ENCODE measurements at places on chromosomes 2 and 18.
A peak's percentile ranks its signal among the peaks of the same experiment; 100 is the strongest.

- peak; percentile 51 for DNase-seq
These were observed 38.3 kb upstream of the RMDN2 start for GRCh38 chr2:37886745-37887144.

GRCh38 chr2:194291104-194291503, 1365.9 kb upstream of the SLC39A10 start:
- no peak for DNase-seq

- DNase-seq: peak; percentile 60
These were observed 625 bp downstream of the ARPC2 start for GRCh38 chr2:218217360-218218267.

GRCh38 chr2:240588669-240589068, 2.1 kb downstream of the CAPN10 start:
- DNase-seq: no peak

DNA sequence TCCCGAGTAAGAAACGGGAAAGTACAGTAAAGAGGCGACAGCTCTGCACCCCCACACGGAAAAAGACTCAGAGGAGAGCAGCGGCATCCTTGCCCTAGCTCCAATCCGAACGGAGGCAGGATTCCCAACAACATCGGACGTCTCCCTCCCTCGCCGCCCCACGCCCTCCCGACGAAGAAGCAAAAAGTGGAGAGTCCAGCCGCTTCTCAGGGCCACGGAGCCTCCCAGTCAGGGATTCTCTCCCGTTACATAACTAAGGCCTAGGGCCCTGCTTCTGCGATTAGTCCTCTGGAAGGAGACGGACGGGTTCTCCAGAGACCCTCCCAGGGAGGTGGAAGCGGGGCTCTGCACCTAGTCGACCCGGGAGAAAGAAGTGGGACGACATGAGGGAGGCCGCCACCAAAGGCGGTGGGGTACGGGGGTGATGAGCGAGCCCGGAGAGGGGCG, 587 bp downstream of the SUMO1 start:
- peak; percentile 61 for DNase-seq

DNA sequence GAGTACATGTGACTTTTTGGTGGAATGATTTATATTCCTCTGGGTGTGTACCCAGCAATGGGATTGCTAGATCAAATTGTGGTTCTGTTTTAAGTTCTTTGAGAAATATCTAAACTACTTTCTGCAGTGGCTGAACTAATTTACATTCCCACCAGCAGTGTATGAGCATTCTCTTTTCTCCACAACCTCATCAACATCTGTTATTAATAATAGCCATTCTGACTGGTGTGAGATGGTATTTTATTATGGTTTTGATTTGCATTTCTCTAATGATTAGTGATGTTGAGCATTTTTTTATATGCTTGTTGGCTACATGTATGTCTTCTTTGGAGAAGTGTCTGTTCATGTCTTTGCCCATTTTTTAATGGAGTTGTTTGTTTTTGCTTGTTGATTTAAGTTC, 267.4 kb upstream of the NT5C1B start:
- DNase-seq: peak; percentile 10

DNA sequence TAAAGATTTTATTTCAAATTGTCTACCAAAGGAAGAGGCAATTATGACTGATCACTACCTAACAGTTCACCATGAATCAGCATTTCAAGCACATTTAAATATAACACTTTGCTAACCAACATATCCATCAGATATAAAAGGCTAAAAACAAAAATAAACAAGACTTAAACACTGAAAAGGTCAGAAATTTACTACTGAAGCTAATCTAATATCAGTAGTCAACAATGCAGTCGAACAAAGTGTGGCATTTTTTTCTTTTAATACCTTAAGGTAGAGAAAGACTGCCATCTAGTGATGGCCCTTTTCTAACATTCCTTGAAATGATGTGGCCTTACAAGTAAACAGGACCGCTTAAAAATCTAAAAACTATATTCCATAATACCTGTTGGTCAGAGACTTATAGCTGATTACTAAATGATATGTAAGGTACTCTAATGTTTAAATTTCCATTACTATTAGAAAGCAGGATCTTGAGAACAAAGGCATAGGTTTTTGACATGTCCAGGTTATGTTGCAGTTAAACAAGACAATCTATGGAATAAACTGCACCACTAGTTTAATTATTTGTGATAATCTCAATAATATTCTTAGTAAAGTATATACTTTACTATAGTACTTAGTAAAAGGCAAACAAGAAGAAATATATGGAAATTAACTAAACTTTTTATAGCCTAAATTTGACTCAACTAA, 80.0 kb downstream of the EXOC6B start:
- peak; percentile 59 for DNase-seq

- no peak for DNase-seq
These were observed 1.5 kb downstream of the APCDD1 start for GRCh38 chr18:10455726-10456453.

- no peak for DNase-seq
These were observed 22.0 kb downstream of the NPPC start for GRCh38 chr2:231904161-231904611.

DNA sequence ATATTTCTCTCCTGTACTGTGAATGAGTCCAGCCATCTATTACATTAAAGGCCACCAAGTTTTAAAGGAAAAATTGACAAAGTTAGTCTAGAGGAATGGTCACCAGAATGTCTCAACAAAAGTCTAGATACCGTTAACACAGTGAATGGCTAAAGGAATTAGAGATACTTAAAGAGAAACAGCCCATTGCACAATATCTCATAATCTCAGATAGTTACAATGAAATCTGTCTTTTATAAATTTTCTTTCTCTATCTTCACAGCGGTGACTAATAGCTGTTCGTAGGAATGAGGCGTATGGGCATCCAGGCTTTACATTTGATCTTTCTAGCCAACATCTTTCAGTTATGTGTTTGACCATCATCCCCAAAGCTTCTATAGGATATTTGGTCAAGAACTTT, 30.6 kb downstream of the R3HDM1 start:
- DNase-seq: no peak

GRCh38 chr18:45760462-45761036, 36.6 kb downstream of the SLC14A1 start:
- DNase-seq: no peak

DNA sequence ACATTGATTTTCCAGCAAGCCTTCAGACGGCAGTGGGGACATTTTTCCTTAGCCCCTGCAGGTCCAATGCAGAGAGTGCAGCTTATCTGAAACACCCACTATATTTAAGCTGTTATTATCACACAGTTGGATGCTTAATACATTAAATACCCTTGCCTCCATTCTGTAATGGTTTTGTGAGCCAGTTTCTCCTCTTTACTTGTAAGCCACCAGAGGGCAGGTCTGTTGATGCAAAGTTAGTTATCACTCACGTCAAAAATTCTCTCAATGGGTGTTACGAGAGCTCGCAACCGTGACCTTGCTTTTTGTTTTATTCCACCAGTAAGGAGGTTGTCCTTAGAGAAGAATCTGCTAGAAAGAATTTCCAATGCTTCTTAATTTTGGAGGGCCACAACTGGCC, 189.8 kb downstream of the INSIG2 start:
- DNase-seq: no peak

- no peak for DNase-seq
These were observed 46.6 kb downstream of the HDAC4 start for GRCh38 chr2:239354132-239354790.

DNA sequence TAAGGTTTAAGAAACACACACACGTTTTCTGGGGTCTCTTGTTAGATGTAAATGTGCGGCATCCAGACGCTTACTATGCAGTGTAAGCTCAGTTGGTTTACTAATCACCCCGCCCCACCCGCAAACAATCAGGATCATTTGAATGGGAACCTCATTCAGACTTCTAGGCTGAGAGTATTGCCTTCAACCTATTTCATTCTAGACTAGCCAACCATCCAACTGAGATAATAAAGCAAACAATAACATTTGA, 1.3 kb upstream of the FIGN start:
- DNase-seq: no peak

GRCh38 chr2:15599994-15600393, 8.3 kb downstream of the DDX1 start:
- DNase-seq: no peak

DNA sequence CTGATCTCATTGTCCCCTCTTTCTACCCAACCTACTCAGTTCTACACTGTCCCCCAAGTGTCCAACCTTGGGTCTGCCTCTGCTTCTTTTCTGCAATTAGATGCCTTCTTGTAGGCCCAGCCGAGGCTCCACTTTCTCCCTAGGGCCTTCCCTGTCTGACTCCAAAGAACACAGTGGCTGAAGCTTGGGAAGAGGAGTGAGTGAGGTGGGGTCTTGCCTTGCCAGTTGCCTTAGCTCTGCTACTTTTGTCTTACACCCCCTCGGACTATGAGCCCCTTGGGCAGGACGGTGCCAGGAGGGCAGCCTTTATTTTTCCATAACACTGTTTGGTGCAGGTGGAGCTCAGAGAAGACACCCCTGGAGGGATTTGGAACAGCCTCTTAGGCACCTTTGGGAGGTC, 345.1 kb downstream of the CYP26B1 start:
- no peak for DNase-seq

DNA sequence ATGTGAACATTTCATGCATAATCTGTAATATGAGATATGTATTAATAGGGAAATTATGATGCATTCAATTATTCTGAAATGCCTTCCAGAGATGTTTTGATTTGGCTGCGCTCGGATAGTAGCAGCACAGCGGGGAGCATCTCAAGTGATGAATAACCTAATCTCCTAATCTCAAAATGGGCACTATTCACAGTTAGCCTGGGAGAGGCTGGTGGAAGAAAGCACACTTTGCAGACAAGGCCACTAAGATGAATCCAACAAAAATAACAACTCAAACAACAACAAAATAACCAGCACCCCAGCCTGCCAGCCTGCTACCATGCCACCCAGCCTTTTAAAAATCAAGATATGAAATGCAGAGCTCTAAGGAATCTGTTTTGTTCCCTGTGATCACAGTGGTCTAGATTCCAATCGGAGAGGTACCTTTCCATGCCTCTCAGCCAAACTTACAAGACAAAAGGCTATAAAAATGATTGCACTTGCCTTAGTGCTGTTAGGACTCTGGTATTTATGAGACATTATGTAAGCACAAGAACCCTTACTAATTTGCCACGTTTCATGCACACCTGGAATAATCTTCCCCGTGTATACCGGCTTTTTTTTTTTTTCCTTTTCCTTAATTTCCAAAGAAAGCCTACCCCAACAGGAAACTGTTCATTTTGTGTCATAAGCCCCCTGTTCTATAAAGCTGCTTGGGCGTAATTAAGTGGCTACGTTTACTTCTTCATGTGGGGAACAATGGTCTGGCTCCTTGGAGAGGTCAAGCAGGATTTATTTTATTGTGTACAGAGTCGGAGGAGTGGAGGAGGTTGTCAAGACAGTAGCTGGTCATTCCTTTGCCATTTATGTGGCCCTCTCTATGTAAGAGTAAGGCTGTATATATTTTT, 526.9 kb upstream of the FANCL start:
- DNase-seq: no peak

DNA sequence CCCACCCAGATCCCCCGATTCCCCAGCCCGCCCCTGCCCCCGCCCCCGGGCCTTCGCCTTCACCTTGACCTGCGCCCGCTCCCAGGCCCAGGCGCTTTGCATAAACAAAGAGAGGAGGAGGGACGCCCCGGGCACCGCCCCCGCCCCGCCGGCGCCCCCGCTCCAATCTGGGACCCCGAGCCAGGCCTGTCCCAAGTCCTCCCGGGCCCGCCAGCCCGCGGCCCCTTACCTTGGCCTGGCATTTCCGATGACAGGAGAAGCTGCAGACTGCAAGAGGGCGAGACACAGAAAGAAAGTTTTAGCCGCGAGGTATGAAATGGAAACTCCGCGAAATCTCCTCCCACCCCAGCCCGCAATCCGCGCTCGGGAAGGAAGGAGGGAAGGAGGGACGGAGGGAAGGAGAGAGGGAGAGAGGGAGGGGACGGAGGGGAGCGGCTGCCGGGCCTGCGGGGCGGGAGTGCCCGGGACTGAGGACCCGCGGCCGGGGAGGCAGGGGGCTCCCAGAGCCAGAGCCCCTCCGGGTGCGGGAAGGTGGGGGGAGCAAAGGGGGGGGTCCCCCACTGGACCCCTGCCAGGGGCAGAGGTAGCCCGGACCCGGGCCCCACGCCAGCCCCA, 24.2 kb downstream of the TNS1 start:
- DNase-seq: no peak

DNA sequence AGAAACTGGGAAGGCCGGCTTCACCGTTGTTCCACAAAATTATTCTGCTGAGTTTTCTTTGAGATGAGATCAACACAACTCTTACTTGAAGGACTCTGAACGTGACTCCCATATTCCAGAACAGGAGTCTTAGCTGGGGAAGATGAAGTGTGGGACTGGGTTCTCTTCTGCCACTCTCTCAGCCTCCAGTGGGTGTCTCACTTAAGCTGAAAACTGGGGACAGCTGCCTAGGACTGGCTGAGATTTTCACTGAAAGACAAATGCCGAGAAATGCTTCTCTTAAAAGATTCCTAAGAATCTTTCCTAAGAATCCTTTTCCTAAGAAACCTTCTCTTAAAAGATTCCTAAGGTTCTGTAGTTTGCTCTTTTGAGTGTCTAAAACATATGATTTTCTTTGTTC, 156.6 kb upstream of the LHCGR start:
- no peak for DNase-seq

DNA sequence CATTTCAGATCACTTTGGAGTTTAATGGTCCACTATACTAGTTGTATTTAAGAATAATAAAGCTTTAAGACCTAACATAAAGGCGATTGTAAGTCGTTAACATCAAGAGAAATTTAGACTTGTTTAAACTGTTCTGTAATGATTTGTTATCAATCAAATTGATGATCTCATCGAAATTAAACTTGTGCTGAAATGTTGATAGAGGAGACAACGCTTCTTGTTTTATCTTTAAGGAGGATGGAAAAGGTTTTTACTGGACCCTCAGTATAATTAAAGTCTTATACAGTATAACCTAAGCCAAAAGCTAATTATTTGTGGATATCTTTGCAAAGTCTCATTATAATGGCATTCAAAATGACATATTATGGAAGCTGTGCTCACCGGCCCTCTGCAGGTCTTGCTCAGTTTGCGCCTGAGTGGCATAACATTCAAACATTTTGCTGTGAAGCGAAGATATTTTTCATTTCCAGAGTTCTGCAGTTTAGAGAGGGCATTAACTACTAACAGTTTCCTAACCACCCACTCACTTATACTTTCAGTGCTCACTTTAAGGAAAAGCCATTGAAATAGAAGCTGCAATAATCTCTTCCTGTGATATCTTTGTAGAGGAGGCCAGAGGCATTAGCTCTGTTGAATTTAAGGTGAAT, 1.4 kb upstream of the SERTAD2 start:
- peak; percentile 21 for DNase-seq

DNA sequence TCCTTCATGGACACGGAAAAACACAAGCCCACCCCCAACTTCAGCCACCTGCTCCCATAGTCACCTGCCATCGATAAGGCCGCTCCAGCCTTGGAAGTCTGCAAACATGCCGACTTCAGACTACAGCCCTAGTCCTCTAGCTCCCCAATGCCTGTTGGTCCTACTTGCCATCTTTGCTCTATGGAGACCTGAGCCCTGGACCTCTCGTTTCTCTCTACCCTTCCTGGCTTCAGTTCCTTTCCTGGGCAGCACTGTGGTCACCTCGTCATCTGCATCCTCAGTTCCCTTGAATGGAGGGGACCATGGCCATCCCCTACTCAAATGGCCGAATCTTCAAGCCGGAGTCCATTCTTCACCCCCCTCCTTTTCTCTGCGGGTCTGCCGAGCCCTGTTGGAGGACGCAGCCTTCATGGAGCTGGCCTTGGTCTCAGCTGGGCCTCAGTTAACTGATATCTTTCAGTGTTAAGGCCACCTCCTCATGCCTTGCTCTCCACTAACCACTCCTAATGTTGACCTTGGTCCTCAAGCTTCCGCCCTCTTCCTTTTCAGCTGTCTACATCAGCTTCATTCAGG, 47.7 kb upstream of the GBX2 start:
- no peak for DNase-seq

GRCh38 chr2:120371969-120372625, 26.2 kb downstream of the INHBB start:
- no peak for DNase-seq

GRCh38 chr2:2564300-2565078, 233.4 kb upstream of the MYT1L start:
- no peak for DNase-seq

Measured in RPMI7951 (cell line).